ENCODE measurements at places on chromosomes 3 and 15. TPM values are rescaled to one million over a fixed set of nuclear protein-coding genes. Genes with fewer than 3 reads are reported as not detected.

Gene ANKRD63
- total RNA-seq, result 0.94 TPM

Gene TMCO5A
- total RNA-seq, result not detected

Gene CHAC1
- 4.4 TPM for total RNA-seq

Gene PATL2
- total RNA-seq, result 3.4 TPM

Gene MORC1
- total RNA-seq, result not detected

Gene C3orf52
- total RNA-seq, result 0.63 TPM

Gene TMEM212
- not detected for total RNA-seq

Gene ATP2B2
- total RNA-seq, result 109 TPM

Gene TGM5
- total RNA-seq, result not detected

Gene SEMA3B
- 5.3 TPM for total RNA-seq

Gene SLC22A14
- total RNA-seq, result 1.3 TPM

Gene DPPA2
- not detected for total RNA-seq
